Progenitor cell of endocrine pancreas (in vitro differentiated cells): ENCODE measurements at places on chromosomes 11 and 22. TPM values are rescaled to one million over a fixed set of nuclear protein-coding genes. Genes with fewer than 3 reads are reported as not detected.

GRCh38 chr11:116193321-116194131 is 579.3 kb downstream of the BUD13 start:
- peak; percentile 61 for DNase-seq

DNA sequence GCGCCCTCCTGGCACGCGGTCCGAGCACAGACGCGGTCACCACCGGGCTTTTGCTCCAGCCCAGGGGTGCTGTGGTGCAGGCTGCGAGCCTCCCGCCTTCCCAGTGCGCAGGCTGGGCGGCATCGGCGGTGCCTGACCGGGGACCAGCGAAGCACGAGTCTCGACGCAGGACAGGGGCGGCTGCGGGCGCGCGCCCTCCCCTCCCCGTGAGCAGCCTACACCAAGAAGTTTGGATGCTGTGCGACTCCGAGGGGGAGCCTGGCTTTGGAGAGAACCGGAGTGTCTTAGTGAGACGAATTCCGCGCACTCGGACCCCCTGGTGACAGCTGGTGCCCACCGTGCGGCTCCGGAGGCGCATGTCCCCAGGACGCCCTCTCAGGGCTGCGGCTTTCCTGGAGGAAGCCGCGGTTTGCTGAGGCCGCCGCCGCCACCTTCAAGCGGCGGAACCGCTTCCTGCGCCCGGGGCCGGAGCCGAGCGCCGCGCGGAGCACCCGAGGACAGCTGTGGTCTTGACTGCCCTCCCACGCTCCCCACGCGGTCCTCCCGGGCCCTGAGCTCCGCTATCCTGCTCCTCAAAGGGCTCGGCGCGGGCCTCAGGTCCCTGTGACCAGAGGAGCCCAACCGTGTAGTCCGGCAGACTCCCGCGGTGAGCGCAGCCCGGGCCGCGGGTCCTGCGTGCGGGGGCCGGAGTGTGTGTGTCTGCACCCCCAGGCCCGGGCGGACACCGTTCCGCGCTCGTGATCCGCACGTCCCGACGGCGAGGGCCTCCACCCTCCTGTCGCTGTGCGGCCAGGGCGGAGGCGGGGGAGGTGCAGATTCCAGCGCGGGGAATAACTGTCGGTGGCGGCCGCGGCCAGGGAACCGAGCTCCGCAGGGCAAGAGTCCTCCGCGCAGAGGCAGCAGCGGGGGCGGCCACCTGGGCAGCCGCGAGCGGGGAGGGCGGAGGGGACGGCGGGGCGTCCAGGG is 1.7 kb downstream of the FGF3 start:
- DNase-seq: no peak

DNA sequence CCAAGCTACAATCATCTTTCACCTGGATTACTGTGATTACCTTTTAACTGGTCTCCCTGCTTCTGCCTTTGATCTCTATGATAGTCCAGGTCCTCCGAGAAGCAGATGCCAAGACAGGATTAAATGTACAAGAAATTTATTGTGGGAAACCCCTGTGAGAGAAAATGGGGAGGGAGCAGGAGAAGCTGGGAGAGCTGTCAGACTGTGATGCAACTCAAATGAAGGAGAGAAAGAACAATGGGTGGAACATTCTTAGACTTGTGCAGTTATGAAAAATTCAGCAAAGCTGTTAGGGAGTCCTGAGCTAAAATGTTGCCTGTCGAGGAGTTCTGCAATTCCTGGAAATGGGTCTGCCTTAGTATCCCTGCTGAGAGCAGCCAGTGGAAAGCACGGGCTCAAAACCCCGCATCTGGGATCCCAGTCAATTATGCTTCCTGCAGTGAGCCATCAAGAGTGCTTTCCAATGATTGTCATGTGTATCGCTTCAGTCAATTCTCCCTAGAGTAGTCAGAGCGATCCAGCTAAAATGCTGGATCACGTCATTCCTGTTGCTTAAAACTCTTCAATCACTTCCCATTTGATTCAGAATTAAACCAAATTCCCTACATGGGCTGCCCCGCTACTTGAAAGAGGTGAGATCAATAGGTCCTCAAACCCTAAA is 16.5 kb upstream of the CSTF3 start:
- no peak for DNase-seq

DNA sequence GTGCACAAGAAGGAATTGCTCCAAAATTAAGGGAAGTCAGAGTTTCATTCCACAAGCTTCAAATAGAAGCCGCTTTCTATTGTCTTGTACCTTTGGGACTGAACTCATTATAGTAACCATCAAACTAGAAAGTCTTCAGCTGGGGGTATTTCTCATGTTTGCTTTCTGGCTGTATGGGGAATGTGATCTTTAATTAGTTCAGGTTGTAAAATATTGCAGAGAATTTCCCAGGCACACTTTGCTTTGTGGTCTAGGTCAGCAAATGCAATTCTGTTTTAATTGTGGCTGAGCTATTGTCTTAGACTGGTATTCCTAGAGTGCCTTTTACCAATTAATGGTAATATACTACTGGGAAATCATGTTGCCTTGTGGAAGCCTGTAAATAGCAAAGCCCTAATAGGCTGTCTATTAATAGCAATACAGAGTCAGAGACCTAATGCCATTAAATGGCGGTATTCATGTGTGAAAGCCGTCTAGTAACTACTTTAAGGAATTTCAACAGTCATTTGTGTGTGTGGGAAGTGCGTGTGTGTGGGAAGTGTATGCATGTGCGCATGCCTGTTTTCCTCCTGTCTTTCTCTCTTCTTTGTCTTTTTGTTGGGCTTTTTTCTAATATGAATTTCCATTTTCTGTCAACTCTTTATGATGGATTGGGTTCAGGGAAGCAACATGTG is 276.6 kb downstream of the FAT3 start:
- DNase-seq: no peak

DNA sequence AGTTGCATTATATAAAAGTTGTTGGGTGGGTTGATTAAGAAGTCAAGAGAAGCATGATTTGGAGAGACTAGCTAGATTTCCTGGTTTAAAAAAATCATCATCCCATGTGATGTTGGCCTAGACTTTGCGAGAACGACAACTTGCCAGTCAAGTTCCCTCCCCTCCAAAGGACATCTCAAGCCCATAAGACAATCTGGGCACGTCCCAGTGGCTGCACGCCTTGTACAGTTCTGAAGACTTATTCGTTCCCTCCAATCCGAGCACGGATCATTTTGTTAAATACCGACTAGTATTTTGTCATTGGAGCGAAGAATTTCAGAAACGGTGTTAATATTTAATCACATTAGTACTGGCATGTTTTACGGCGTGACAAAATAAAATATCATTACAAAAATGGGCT is 8.0 kb downstream of the MN1 start:
- DNase-seq: no peak

- peak; percentile 63 for DNase-seq
Observed at GRCh38 chr11:79437278-79437980, 3.4 kb downstream of the TENM4 start.

DNA sequence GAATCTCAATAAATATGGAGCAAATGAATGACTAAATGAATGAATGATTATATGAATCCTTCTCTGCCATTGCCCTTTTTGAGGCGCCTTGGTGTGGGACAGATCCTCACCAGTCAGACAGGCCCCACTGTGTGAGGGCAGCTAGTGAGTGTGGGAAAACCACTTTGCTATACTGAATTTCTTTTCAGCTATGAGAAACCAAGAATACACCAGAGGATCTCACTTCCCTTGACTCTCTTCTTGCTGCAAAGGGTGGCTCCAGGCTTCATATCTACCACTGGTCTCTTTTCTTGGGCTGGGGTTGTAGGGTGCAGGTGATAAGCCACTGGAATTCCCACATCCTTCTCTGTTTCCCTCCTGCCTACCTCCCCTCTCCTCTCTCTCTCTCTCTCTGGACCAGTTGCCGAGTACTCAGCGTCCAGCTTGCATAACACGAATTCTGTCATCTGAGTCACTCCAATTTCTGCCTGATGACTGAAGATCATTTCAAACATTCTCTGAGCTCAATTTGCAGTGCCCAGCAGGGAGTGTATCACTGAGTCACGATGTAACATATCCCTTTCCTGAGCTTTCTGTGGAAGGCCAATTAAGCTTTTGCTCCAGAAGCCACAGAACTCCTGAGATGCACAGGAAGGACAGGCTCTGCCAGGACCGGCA is 304.3 kb upstream of the NCAM1 start:
- DNase-seq: no peak

DNA sequence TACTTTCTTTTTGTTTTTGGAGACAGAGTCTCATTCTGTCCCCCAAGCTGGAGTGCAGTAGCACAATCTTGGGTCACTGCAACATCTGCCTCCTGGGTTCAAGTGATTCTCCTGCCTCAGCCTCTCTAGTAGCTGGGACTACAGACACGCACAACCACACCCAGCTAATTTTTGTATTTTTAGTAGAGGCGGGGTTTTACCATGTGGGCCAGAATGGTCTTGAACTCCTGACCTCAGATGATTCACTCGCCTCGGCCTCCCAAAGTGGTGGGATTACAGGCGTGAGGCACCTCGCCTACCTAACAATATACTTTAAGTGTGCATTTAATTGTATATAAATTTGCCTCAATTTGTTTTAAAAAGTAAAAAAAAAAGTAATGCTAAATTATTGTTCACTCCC is 38.4 kb downstream of the GRK3 start:
- DNase-seq: no peak

- DNase-seq: no peak
Observed at GRCh38 chr22:44444341-44445306, 53.4 kb downstream of the RTL6 start.

DNA sequence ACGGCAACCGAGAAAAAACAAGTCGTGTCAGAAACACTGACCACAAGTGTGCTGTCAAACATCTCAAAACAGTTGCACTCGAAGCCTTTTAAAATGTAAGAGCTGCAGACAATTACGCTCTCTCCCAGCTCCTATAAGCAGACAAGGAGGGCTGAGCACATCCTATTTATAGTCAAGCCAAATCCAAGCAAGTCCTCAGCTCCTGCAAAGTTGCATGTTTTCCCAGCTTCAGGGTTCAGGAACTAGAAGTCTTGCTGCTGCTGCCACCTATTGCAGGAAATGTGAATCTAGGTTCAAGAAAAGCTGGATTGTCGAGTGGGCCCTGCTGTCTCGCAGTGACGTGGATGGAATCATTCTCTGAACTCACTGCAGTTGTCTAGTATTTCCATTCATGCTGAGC is 15.5 kb downstream of the EFCAB6 start:
- no peak for DNase-seq

DNA sequence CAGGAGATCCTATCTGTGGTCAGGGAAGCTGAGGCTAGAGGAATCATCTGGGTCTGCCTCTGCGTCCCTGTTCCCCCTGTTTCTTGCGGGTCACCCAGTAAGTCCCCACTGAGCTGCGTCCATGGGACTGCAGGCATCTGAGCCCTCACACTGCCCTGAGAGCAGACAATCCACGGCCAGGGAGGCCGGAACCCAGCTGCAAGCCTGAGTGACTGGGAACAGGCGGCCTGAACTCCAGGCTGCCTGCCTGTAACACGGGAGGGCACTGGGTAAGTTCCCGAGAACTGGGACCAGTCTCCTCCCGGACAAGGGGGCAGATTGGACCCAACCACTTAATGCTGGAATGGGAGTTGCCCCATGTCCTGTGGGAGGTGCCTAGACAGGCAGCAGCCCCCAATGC is 727.4 kb downstream of the BRD1 start:
- DNase-seq: no peak

ABTB2 gene
- 16.0 and 19.5 TPM in 2 replicates for total RNA-seq

TMEM191C gene
- 4.1 and 5.1 TPM in 2 replicates for total RNA-seq

LRRC4C gene
- total RNA-seq: 1.3 and 2.0 TPM in 2 replicates

RAB36 gene
- total RNA-seq: 10.1 and 10.3 TPM in 2 replicates

OSBP2 gene
- total RNA-seq: 8.3 and 9.5 TPM in 2 replicates
